Gastroesophageal sphincter (tissue), 4 donors: ENCODE measurements at places on chromosomes 16 and 17.

- H3K27me3 ChIP-seq = no peaks in the 10 kb centered on the region
- peak overlapping the region; percentile 60 for H3K27ac ChIP-seq
- H3K36me3 ChIP-seq = no peaks in the 10 kb centered on the region
- ATAC-seq = peak; percentile 20
Observed at GRCh38 chr17:10063730-10064241, 134.6 kb downstream of the GAS7 start.

DNA sequence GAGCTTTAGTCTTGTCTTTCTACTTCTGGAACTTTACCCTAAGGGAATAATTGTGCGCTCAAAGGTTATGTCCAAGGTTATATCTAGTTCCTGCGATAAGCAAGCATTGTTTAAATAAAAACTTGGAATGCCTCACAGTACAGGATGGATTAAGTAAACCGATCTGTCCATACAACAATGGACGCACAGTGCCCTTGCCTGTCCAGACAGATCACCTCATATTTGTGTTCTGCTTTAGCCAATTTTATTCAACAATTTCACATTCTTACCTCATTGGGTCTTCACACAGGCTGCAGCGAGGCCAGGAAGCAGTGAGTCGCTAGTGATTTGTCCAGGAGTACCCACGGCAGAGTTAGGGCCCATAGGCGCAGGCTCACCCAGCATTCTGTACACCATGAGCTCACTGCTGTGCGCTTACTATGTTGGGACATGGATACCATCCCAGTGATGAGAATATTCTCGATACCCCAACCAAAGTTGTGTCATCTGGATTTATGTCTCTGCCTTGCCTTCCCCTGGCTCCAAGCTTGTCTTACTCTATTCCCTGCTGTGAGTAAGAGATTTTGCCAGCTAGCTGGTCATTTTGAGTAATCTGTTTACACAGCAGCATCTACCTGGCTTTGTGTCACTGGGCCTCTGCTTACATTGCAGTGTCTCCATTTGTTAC, 39.8 kb downstream of the USP43 start:
- no peak overlapping the region for H3K27ac ChIP-seq
- H3K36me3 ChIP-seq = no peaks in the 10 kb centered on the region
- H3K4me1 ChIP-seq = no peaks in the 10 kb centered on the region
- no peak for ATAC-seq

DNA sequence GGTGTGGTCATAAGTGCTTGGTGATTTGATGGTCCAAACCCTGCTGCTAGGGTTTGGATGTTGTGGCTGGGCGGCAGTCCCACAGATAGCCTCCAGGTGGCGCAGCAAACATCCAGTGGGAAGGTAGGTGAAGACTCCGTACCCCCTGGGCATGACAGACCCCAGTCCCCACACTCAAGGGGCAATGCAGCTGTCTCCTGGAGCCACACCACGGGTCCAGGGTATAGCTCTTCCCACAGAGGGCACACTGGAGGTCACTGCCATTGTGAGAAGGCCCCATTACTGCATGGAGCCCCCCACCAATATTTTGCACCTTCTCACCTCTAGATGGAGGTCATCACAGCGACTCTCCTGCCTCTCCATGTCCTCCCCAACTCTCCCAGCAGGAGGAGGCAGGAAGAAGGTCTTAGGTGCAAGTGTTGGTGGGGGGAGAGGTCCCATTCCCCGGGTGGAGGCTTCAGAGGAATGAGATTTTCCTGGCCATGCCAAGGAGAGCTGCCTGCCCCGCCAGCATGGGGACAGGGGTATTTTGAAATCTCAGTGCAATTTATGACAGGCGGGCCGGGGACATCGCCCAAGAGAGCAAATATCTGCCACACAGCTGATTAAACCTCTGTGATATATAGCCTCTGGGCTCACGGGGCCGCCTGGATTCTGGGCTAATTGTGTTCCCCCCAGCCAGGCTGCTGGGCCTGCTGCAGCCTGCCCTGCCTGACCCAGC, 17.1 kb upstream of the C17orf113 start:
- peaks cover 55% of the 10 kb centered on the region for H3K27me3 ChIP-seq
- no peak overlapping the region for H3K27ac ChIP-seq
- peaks cover 10% of the 10 kb centered on the region for H3K4me1 ChIP-seq

- H3K4me1 ChIP-seq = peaks cover 55% of the 10 kb centered on the region
- no peaks in the 10 kb centered on the region for H3K27me3 ChIP-seq
- peak overlapping the region; percentile 64 for H3K27ac ChIP-seq
- peak overlapping the region; percentile 65 for H3K4me3 ChIP-seq
Observed at GRCh38 chr17:44502598-44503146, 534 bp downstream of the GPATCH8 start.

- H3K27me3 ChIP-seq = no peaks in the 10 kb centered on the region
- no peaks in the 10 kb centered on the region for H3K4me1 ChIP-seq
- no peak overlapping the region for H3K27ac ChIP-seq
- ATAC-seq = peak; percentile 65
- no peaks in the 10 kb centered on the region for H3K36me3 ChIP-seq
Observed at GRCh38 chr17:69857412-69857835, 217.6 kb upstream of the KCNJ16 start.

GRCh38 chr16:1493746-1494094, 560 bp downstream of the TELO2 start:
- H3K4me1 ChIP-seq = peaks cover 33% of the 10 kb centered on the region
- peak; percentile 9 for ATAC-seq
- no peaks in the 10 kb centered on the region for H3K27me3 ChIP-seq
- H3K27ac ChIP-seq = peak overlapping the region; percentile 91
- no peaks in the 10 kb centered on the region for H3K36me3 ChIP-seq

DNA sequence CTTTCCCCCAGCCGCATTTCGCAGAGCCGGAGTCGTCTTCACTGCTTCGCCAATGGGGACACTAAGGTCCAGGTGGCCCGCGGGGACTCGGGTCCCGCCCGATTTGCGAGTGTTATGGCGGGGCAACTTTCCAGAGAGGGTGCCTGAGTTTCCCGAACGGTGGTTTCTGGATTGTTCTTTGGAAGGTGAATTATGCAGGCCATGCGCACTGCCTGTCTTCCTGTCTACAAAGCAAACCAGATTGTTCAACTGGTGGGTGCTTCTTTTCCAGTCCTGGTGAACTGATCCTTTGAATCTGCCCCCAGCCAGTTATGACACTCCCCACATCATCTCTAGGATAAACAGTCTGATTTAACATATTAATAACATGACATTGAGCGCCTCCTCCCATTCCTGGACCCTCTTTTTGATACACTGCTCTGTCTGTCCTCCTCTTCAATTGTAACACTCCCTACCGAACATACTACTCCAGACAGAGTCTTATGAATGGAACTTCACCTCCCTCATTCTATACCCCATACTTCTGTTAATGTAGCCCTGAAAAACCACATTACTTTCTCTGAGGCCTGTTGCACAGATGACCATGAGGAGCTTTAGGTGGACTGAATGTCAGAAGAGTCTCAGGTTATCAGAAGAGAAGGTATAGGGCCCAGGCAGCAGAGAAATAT, 159.0 kb downstream of the RAB11FIP4 start:
- peaks cover 14% of the 10 kb centered on the region for H3K4me1 ChIP-seq
- no peak for ATAC-seq
- H3K36me3 ChIP-seq = no peaks in the 10 kb centered on the region
- no peaks in the 10 kb centered on the region for H3K27me3 ChIP-seq

- H3K27ac ChIP-seq = peak overlapping the region; percentile 86
- no peaks in the 10 kb centered on the region for H3K27me3 ChIP-seq
- no peaks in the 10 kb centered on the region for H3K36me3 ChIP-seq
- peak overlapping the region; percentile 73 for H3K4me3 ChIP-seq
- H3K4me1 ChIP-seq = peaks cover 79% of the 10 kb centered on the region
- no peak for ATAC-seq
Observed at GRCh38 chr16:85557083-85557970, 55.8 kb upstream of the GSE1 start.

DNA sequence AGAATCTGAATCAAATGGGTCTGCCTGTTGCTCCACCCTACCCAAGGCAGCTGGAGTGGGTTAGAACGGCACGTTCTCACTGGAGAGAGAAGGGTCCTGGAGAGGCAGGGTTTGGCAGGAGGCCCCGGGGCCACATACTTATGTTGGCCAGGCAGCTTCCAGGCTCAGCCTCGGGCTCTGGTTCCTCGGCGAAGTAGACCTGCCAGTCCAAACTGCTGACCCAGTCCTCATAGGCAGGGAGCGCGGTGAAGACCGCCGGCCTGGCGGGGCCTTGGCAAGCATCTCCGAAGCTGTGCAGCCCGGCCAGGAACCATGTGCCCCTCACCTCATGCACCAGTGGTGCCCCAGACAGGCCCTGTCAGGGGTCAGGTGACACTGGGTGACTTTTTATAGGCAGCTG, 4.8 kb downstream of the PRSS53 start:
- H3K27me3 ChIP-seq = no peaks in the 10 kb centered on the region
- no peaks in the 10 kb centered on the region for H3K4me1 ChIP-seq
- no peak overlapping the region for H3K27ac ChIP-seq

DNA sequence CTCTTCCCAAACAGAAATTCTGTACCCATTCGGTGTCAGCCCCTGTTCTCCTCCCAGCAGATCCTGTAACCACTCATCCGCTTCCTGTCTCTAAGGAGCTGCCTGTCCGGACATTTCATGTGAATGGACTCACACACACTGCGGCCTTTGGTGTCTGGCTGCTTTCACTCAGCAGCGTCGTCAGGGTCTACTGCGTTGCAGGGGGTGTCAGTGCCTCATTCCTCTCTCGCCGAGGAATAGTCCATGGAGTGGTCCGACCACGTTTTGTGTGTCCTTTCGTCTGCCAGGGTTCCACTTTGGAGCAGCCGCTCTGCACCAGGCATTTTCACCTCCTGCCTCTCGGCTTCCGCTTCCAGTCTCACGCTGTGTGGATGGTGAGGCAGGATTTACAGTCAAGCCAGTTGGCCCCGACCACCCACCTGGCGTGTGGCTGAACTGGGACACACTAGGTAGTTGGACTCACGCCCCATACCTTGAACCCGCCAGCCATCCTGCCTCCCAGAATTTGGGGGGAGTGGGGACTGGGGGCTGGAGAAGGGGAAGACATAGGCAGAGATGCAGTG, 188.2 kb upstream of the CIBAR2 start:
- ATAC-seq = no peak
- H3K4me1 ChIP-seq = peaks cover 41% of the 10 kb centered on the region
- H3K27ac ChIP-seq = no peak overlapping the region
- no peak overlapping the region for H3K4me3 ChIP-seq

DNA sequence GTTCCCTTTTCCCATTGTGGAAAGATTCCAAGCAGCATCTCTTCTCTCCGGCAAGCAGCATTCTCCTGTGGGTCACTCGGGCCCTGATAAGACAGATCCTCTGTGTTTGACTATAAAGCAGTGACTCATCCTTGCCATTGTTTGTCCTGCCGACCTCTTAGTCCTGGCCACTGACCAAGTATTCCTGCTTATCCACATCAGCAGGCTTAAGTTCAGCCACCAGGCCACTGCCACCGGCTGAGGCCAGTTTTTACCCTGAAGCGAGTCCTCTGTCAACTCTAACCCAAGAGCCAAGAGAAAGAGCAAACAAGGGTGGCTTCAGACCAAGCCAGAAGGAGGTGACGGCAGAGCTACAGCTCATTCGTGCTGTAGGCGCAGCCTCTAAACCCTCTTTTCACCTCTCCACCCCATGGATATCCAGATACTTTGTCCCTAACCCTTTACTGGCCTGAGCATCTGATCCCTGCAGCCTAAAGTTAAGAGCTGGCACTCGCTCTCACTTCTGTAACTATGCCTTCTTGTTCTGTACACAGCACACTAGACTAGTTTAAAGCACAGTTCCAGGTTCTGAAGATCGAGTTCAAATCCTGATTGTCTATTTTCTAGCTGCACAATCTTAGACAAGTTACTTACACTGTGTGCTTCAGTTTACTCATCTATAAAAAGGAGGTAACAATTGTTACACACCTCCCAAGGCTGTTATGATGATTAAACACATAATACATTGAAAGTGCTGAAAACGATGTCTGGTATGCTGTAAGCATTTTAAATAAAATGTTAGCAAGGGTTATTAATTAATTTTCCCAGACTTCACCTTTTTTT, 31.0 kb downstream of the SOX9 start:
- H3K4me3 ChIP-seq = no peak overlapping the region
- peak; percentile 41 for ATAC-seq
- H3K27ac ChIP-seq = no peak overlapping the region
- H3K4me1 ChIP-seq = peaks cover 15% of the 10 kb centered on the region
- peaks cover 25% of the 10 kb centered on the region for H3K27me3 ChIP-seq

GRCh38 chr16:82506692-82507670, 119.8 kb upstream of the CDH13 start:
- no peak for ATAC-seq
- no peaks in the 10 kb centered on the region for H3K4me1 ChIP-seq
- no peak overlapping the region for H3K4me3 ChIP-seq
- no peak overlapping the region for H3K27ac ChIP-seq

GRCh38 chr16:17117906-17118577, 352.7 kb downstream of the XYLT1 start:
- no peaks in the 10 kb centered on the region for H3K27me3 ChIP-seq
- no peak for ATAC-seq
- no peak overlapping the region for H3K4me3 ChIP-seq
- peaks cover 58% of the 10 kb centered on the region for H3K36me3 ChIP-seq
- no peaks in the 10 kb centered on the region for H3K4me1 ChIP-seq

GRCh38 chr16:68786685-68787418, 49.8 kb downstream of the CDH1 start:
- no peaks in the 10 kb centered on the region for H3K27me3 ChIP-seq
- no peaks in the 10 kb centered on the region for H3K4me1 ChIP-seq
- H3K27ac ChIP-seq = no peak overlapping the region
- H3K36me3 ChIP-seq = no peaks in the 10 kb centered on the region

DNA sequence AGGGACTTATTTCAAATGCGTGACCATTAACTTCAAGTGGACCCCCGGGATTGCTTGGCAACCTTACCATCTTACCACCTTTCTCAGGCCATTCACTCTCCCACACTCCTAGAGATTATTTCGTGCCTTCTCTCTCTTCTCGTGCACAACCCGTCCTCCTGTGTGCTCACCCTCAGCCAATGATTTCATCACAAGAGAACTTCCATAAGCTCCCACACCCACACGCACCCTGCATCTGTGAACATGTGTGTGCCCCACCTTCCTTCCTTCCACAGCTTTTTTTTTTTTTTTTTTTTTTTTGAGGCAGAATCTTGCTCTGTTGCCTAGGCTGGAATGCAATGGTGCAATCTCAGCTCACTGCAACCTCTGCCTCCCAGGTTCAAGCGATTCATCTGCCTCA, 27.4 kb upstream of the CDH3 start:
- H3K27me3 ChIP-seq = no peaks in the 10 kb centered on the region
- H3K4me3 ChIP-seq = no peak overlapping the region
- no peak overlapping the region for H3K27ac ChIP-seq
- H3K36me3 ChIP-seq = no peaks in the 10 kb centered on the region

DNA sequence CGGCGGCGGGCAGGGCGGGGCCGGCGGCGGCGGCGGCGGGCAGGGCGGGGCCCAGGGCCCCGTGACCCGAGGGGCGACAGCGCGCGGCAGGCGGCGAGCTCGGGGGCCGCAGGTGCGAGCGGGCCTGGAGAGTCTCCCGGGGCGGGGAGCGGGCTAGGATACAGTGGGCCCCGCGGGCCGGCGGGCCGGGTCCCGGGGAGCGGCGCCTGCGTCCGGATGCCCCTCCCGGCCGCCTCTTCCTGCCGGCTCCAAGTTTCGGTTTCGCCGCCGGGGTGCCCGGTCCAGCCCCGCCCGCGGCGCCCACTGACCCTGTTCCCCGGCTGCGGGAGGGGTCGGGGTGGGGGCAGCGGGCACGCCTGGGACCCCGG, at the start of gene RNF213:
Gene RNF213 (plus strand): TSS at position 62 of the 368 bp plus-strand sequence. CDS start 2,830 bp downstream, outside the sequence.
- H3K4me3 ChIP-seq = peak within 1 kb of the TSS; percentile 97
- ATAC-seq = peak; percentile 61
